Fibroblast of upper back skin (primary cell): ENCODE measurements at places on chromosomes 3 and 15.
A peak's percentile ranks its signal among the peaks of the same experiment; 100 is the strongest.

DNA sequence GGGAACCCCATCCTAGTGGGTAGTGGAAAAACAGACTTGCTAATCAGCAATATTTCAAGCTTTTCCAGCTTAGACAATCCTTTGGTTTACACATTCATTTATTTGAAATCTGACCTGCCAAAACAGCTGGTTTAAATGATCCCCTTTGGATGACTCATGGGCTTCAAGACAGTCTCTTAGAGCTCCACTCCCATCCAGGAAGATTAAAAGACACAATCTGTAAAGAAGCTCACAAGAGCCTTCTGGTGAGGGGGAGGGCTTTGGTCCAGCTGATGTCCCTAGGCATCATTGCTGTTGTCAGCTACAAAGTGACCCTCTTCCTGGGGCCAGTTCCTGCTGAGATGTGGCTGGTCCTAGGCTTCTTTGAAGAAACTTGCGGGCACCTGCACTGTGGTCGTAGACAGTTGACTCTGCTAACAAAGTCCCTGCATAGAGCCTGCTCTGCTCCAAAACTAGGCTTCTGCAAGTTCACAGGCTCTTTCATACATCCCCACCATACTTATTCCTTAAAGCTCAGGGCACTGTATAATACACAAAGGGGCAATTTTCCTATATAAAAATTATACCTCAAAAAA lies 73.7 kb downstream of the IGSF11 start:
- peak; percentile 3 for DNase-seq

GRCh38 chr3:64651741-64652241 lies 36.0 kb downstream of the ADAMTS9 start:
- peak; percentile 55 for DNase-seq

DNA sequence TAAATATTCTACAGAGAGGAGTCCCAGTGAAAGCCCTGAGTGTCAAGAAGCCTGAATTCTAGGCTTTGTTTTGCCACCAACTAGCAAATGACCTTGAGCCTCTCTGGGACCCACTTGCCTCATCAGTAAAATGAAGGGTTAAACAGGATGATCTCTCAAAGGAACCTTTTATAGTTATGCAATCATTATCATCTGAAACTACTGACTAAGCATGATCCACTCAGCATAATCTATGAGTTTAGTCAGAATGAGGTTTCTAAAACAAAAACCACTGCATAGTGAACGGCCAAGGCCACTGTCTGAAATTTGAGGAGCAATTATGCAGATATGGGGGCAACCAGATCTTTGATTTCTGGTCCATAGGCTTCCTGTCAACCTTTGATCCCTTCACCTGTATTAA lies 319.0 kb downstream of the MECOM start:
- peak; percentile 27 for DNase-seq

GRCh38 chr3:185207931-185208746 lies 45.7 kb downstream of the EHHADH start:
- peak; percentile 60 for DNase-seq

DNA sequence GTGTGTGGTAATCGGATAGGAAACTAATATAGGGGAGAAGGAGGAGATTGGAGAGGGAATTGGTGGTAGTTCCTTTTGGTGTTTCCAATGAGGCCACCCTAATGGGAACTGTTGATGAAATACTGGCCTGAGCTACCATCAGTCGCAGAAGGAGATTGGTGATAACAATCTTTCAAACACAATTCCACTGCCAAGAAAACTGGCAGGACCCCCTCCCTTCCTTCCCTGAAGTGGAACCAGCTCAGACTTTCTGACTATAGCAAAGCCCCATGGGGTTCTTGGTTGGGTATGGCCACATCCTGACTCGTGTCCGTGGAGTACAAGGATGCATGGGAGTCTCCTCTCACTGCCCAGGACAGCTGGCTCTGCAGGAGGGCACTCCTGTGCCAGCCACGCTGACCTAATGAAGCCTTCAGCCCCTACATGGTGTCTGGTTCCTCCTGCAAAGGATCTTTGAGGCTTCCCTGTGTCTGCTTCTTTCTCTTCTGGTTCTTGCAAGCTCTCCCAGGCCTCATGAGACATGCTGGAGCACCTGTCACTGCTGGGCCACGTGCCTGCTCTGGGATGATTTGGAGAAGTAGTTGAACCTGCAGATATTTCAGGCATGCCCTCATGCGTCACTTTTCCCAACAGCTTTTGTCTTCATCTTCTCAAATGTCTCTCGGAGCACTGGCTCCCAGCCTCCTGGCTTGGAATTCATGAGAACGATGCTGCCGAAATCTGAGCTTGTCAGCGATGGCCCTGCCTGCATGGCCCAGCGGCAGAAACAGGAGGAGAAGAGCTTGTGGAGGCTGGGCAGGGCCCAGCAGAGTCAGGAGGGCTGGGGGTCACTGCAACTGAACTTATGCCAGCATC lies 90.0 kb upstream of the ADPGK start:
- no peak for DNase-seq

DNA sequence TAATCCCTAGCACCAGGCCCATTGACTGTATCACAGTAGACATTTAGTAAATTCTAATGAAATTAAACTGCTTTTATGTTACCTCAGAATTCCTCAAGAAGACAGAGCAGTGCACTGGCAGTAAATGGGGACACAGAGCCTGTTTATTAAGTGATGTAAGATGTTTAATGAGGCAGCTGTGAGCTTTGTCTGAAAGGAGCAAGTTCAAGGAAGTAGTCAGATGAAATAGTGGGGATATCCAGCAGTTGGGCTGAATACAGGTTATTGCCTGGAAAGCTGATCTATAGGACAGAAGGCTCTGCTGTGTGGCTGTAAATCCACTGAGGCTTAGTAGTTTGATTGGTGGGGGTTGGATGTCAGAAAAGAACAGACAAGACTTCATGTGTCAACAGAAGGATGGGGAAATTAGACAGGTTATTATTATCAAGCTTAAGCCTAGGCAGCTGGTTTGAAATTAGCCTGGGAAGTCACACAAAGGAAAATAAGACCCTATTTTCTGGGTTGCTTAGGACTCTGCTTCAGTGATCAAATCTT lies 62.2 kb downstream of the PFN2 start:
- no peak for DNase-seq

GRCh38 chr3:114421204-114421603 lies 127.4 kb downstream of the TIGIT start:
- DNase-seq, result no peak

- peak; percentile 42 for DNase-seq
Observed at GRCh38 chr15:48641416-48641815, 4.1 kb downstream of the FBN1 start.

DNA sequence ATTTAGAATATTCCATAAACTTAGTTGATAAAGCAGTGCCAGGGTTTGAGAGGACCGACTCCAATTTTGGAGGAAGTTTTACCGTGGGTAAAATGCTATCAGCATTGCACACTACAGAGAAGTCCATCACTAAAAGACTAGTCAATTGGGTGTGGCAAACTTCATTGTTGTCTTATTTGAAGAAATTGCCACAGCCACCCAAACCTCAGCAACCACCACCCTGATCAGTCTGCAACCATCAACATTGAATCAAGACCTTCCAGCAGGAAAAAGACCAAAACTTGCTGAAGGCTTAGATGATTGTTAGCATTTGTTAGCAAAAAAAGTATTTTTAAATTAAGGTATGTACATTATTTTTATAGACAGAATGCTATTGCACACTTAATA lies 60.5 kb downstream of the KLF13 start:
- DNase-seq, result no peak

DNA sequence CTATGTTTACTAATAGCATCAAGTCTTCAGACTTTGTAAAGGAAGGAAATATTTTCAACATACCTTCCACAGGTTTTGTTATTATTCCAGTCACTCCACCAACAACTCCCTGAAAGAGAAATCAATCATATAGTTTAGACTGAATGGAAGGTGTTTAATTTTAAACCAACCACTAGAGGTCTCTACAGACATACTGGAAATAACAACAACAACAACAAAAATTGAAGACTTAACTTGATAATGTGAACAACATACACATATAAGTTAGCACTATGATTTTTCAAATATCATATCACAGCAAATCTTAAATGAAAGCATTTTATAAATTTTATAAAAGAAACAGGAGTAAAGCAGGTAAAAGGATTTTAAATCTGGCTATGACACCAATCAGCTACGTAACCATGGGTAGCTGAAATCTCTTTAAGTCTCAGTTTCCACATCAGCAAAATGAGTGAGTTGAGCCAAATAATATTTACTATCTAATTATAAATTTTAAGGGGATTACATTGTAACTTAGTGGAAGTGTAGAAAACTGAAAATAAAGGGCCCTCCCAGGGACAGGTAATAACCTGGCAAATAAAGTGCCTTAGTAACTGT lies 188.2 kb downstream of the VPS13C start:
- peak; percentile 27 for DNase-seq

DNA sequence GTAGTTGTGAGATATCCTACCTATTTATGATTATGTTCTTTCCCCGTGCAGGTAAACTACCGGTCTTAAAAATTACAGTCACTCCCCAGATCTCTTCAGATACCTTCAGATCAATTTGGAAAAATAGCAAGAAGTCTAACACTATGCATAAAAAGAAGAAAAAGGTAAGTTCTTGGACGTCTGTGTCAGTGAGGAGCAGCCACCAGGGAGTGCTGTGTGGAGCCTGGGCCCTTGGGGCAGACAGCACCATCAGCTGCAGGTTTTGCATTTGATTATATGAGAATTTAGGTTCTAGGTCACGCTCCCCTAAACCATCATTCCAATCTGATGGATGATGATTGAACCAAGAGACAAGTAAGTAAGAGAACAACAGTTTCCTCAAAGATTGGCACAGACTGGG lies 8.9 kb upstream of the RNF7 start:
- DNase-seq, result no peak

- peak; percentile 34 for DNase-seq
Observed at GRCh38 chr3:156795890-156796481, 30.2 kb upstream of the LEKR1 start.

- peak; percentile 74 for DNase-seq
Observed at GRCh38 chr3:171790898-171791691, 19.2 kb downstream of the PLD1 start.

GRCh38 chr3:184677344-184678316 lies 34.2 kb downstream of the MAGEF1 start:
- DNase-seq, result no peak

DNA sequence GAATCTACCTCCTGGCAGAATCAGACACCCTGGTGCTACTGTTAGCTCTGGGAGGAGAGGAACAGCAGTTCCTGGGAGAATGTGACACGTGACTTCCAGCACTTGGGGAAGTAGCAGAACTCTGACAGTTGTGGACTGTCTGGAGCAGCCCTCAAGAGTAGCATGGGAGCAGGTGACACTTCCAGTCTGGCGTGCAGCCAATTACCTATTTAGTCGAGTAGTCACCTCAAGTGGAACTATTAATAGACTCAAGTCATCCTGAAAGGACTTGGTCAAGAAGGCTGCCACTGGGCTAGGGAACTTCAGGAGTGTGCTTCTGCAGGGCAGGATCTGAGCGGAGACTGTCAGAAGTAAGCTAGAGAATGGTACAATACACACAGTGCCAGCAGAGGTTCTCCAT lies 62.3 kb downstream of the MTHFS start:
- DNase-seq, result no peak

DNA sequence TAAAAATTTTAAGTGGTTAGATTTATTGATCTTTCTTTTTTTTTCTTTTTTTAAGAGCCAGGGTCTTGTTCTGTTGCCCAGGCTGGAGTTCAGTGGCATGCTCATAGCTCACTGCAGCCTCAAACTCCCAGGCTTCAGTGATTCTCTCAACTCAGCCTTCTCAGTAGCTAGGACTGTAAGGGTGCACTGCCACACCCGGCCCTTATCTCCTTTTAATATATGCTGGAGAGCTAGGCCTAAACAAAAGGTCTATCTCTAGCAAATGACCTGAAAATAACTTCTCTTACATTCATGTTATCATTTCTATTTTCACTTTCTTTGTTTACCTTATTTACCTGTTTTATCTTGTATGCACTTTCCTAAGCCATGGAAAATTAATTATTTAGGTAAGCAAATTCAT lies 35.2 kb upstream of the MELTF start:
- no peak for DNase-seq

- no peak for DNase-seq
Observed at GRCh38 chr3:120689395-120689794, 7.4 kb upstream of the HGD start.

GRCh38 chr3:11545186-11545851 lies 98.4 kb downstream of the VGLL4 start:
- no peak for DNase-seq

DNA sequence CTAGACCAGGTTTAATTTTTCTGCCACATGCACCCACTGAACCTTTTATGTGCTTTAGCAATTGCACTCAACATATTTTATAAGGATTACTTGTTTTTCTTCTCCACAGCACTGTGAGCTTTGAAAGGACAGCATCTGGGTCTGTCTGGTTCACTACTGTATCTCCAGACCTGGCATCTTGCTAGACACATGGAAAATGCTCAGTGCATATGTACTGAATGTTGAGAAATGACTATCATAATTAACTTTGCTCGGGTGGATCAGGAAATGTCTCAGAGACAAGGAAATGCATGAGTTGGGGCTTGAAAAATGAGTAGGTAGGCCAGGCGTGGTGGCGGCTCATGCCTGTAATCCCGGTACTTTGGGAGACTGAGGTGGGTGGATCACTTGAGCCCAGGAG lies 40.2 kb downstream of the DOCK3 start:
- DNase-seq, result peak; percentile 4

DNA sequence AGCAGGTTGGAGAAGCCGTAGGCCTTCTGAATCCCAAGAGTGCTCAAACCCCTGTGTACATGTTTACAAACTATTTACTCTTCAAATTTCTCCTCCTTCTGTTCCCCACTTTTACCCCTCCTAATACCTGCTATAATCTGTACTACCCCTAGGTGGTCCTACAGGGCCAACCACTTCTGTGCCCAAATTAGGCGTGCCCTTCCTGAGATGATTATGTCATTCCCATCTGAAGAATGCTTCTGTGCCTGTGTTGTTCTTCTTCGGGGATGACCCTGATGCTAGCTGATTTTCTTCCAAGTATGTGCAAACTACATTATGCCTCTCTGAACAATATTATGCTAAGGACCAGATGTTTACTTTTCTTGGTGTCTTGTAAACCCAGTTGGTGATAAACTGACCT lies 20.5 kb downstream of the RBP2 start:
- DNase-seq, result no peak

GRCh38 chr3:74824366-74824765 lies 209.9 kb upstream of the CNTN3 start:
- DNase-seq, result no peak

GRCh38 chr15:48928877-48929538 lies 34.7 kb downstream of the SHC4 start:
- DNase-seq, result peak; percentile 41

GRCh38 chr3:11228041-11228440 lies 44.2 kb upstream of the ATG7 start:
- DNase-seq, result no peak

GRCh38 chr3:14647976-14648955 lies 3.3 kb upstream of the CCDC174 start:
- no peak for DNase-seq
